ENCODE measurements at places on chromosomes 6 and 20. TPM values are rescaled to one million over a fixed set of nuclear protein-coding genes. Genes with fewer than 3 reads are reported as not detected.

DNA sequence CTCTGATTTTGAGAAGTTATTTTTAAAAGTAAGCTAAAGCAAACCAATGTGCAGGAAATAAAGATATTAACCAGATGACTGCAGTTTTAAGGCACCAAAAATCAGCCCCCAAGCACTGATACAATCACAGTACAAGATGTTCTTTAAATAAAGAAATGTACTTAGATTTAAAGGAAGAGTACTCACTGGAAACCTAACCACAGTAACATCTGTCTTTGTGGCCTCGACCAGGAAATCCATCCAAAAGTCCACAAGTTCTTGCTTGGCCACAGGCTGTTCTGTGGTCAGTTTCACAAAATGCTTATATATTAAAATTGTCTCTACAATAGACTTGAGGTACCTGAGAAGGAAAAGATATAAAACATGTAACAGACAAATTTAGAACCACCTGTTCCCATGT, 105.9 kb upstream of the MAP7 start:
- no peak for DNase-seq

GABRR1 gene
- total RNA-seq, result 0.24 TPM

- DNase-seq, result no peak
Observed at GRCh38 chr6:34181908-34182307, 36.0 kb upstream of the GRM4 start.

DNA sequence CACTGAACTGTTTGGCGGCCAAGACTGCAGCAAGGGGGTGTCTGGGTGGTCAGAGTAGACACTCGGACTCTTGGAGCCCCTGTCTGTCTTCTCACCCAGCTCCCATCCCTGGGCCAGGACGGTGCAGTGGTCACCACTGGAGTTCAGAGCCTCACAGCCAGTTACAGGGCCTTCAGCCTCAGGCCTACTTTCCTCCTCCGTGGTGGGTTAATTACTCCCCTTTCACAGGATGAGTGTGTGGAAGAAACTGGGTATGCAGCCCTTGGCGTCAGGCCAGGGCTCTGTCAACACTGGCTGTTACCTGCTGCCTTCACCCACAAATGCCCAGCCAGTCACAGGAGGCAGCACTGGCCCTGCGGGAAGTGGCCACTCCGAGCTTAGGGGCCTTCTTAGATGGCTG, 1.8 kb upstream of the YTHDF1 start:
- DNase-seq, result no peak

GRCh38 chr6:98800866-98801265, 33.5 kb upstream of the POU3F2 start:
- no peak for DNase-seq

DNA sequence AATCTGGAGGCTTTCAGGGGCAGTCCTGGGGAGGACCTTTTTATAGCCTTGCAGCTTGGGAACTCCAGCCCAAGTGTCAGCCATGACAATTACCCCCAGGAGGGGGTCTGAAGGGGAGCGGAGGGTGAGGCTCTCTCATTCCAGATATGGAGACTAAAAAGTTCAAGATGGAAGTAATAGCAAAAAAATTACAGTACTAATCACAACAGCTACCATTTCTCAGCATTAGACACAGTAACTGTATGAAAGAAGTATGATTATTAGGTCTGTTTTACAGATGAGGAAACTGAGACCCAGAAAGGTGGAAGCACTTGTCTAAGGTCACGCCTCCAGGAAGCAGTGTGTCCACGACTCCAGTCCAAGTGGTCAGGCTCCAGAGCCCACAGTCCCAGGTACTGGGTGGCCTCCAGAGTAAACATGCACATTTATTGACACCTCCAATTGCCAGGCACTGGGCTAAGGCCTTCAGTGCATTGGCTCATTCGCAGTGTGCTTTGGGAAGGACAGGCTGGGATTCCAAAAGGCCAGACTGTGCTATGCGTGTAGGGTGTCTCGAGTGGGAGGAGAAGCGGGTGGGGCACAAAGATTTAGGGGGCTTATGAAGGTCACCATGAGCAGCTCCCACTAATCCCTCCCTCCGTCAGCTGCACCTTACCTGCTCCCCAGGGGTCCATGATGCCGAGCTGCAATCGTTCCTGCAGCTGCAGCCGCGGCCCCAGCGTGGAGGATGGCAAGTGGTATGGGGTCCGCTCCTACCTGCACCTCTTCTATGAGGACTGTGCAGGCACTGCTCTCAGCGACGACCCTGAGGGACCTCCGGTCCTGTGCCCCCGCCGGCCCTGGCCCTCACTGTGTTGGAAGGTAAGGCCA, 2.3 kb downstream of the NRSN2 start:
- DNase-seq, result no peak

GRCh38 chr6:73302339-73302738, 39.3 kb upstream of the KHDC1 start:
- DNase-seq, result no peak

- DNase-seq, result no peak
Observed at GRCh38 chr6:136640132-136640915, 90.1 kb upstream of the MAP7 start.

DNA sequence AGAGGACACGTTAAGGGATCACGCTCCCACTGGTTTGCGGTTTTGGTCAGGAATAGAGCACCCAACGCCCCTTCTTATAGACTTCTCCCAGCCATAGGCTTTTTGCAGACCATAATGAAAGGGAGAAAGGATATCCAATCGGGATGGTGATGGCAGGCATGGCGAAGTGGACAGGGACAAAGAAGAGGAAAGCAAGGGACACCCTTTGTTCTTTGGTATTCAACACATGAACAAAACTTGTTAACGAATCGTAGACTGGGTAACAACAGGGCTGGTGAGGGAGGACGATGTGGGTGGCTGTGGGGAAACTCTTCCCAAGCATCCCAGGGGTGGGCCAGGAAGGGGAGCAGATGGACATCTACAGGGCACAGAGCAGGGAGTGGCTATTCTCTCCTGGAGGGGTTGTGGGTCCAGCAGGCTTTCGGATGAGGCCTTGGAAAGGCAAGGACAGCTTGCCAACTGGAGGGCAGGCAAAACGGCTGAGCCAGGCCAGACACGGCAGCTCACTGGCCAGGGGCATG, 1.4 kb upstream of the HSP90AB1 start:
- DNase-seq, result no peak

FRK gene
- 0.18 TPM for total RNA-seq

SIRPA gene
- total RNA-seq, result 5.9 TPM
